ELR (cell line): ENCODE measurements at places on chromosomes 6 and 20.

- no peak for DNase-seq
Measured at GRCh38 chr6:70636596-70636995, 31.1 kb upstream of the SMAP1 start.

GRCh38 chr6:111260570-111261298, 173.4 kb downstream of the SLC16A10 start:
- peak; percentile 51 for DNase-seq

GRCh38 chr6:47247227-47247797, 62.4 kb downstream of the TNFRSF21 start:
- no peak for DNase-seq

DNA sequence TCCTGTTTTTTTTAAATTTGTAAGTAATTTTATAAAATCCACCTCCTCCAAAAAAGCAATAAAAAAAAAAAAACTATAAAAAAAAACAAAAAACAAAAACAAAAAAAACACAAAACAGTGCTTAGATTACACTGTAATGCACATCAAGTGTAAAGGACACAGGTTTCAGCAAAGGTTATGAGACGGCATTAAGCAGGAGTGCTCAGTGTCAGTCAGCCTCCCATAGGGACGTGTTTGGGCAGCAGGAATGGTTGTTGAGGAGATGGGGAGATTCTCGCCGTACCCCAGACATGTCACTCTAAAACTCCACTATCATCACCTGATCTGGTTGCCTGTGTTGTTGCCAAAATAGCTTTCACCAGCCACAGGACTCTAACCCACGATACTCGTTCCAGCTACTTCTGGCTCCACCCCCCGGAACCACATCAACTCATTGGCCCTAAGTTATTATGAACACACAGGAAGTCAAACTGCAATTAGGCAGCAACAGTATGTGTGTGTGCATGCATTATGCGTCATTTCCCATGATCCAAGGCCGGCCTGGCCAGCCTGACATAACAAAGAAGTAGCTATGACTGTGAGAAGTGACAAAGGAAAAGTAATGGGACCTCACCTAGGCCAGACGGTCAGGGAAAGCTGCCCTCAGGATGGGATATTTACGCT, 28.7 kb downstream of the ECT2L start:
- no peak for DNase-seq

GRCh38 chr20:43138061-43138770, 51.5 kb downstream of the PTPRT start:
- DNase-seq: no peak

GRCh38 chr20:5654557-5654956, 95.6 kb upstream of the SHLD1 start:
- peak; percentile 97 for DNase-seq
